ENCODE measurements at places on chromosomes 3 and 15.
A peak's percentile ranks its signal among the peaks of the same experiment; 100 is the strongest.

DNA sequence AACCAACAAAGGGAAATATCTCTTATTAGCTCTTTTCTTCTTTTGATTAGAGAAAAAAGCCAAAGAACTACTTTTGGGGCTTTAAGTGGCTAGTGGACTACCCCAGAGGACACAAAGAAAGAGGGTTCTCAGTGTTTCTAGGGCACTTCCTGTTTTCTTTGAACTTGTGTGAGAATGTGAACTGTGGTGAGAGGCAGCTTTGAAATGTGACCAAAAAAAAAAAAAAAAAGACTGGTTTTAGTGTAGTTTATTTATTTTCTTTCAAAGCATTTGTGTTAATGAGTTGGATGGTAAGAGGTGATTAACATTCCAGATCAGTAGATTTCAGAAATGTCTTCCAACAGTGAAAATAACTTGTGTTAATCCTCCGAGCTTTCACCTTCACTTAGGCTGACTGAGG lies 32.4 kb downstream of the SELENOT start:
- DNase-seq = no peak

DNA sequence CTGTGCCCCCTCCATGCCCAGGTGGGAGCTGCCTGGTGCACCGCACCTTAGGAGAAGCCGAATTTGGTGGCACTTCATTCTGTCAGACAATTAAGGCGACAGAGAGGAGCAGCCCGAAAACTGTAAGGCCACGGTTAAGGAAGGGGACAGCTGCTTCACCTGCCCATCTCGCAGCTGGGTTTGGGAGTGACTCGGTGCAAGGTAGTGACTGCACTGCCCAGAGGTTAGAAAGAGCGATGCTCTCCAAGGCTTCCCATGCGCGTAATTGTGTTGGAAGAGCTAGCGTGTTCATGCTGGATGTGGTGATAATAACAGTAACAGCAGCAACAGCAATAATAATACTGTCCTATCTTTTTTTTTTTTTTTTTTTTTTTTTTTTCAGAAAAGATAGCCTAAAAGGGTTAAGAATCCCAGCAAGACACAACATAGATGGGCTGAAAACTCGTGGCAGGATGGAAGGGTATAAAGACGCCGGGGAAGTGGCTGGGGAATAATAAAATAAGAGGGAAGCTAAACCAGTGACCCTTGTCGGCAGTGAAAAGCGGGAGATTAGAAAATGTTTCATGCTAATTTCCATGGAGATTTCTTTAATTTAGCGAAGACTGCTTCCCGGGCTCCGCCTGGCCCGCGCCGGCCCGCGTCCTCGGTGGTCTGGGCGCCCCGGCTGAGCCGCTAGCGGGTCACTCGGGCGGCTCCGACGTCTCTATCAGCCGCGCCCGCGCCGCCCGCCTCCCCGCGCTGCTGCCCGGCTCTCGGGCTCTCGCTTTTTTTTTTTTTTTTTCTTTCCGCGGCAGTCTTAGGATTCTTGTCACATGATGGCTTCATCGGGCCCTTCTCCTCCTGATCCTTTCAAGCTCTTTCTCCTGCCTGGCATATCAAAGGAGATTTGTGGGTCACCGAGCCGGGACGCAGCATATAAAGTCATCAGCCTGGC lies 617.1 kb downstream of the NR2F2 start:
- DNase-seq = no peak

- DNase-seq = no peak
Measured at GRCh38 chr3:1439395-1439794, 346.6 kb downstream of the CNTN6 start.

DNA sequence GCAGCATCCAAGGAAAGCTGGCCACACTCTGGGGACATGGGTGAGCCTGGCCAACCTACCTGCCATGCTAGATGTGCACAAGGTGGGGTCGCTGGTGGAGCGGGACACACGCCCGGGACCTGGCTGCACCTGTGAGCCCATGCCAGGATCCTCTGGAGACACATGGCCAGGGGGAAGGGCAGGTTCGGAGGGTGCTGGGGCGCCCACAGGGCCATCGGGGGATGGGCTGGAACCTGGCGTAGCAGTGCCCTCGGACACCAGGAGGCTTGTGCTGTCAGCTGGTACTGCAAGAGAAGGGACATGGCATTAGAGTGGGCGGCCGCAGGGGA lies 143.4 kb downstream of the NSMCE3 start:
- no peak for DNase-seq

- DNase-seq = no peak
Measured at GRCh38 chr3:157387708-157388435, 48.8 kb upstream of the PTX3 start.

DNA sequence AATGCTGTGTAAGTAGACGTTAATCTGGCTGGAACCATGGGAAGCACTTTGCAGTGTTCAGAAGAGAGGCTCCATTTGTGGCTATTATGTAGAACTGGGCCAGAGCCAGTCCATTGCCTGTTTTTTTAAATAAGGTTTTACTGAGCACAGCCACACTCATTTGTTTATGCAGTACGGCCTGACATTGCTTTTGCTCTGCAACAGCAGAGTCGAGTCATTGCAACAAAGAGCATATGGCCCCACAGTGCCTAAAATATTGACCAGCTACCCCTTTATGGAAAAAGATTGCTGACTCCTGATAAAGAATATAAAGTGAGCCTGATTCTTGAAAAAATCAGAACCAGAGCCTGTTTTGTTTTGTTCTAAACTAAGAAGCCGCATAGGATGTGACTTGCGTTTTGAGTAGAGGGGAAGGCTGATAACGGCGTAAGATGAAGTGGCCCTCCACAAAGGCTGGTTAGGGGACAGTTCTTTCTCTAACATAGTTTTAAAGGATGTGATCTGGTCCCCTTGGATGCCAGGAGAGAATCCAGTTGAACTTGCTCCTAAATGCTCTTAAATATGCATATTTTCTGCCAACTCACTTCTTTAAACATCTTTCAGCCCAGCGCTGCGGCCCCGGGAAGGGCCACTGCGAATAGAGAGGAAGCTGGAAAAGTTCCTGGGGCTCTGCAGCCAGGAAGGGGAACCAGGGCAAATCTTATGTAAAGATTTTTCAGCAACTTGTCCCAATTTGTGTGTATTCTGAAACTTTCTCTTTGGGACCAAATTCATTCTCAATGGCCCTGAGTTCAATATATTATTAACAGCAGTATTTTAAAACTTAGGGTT lies 64.5 kb downstream of the GLDN start:
- DNase-seq = no peak

- DNase-seq = no peak
Measured at GRCh38 chr15:58201516-58201915, 63.3 kb downstream of the AQP9 start.

- DNase-seq = no peak
Measured at GRCh38 chr15:88649286-88649733, 10.5 kb downstream of the ISG20 start.

DNA sequence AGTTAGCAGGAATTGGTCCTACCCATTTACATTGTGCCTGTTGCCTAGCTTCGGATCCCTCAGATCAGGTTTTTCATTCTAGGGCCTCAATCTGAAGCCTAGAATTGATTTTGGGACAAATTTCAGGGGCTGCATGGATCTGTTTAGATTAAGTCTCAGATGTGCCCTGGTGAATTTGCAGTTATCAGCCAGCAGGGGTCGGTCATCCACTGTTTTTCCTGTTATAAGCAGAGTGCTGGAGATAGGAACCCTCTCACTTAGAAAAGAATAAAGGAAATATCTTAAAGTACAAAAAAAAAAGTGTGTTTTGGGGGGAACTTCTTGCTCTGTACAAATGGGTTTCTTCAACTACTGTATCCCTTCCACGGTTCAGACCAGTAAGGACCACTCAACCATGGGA lies 212.5 kb downstream of the BCHE start:
- DNase-seq = no peak

- no peak for DNase-seq
Measured at GRCh38 chr15:79064496-79064895, 26.1 kb downstream of the RASGRF1 start.

- DNase-seq = no peak
Measured at GRCh38 chr15:77346245-77347036, 73.5 kb downstream of the PEAK1 start.

DNA sequence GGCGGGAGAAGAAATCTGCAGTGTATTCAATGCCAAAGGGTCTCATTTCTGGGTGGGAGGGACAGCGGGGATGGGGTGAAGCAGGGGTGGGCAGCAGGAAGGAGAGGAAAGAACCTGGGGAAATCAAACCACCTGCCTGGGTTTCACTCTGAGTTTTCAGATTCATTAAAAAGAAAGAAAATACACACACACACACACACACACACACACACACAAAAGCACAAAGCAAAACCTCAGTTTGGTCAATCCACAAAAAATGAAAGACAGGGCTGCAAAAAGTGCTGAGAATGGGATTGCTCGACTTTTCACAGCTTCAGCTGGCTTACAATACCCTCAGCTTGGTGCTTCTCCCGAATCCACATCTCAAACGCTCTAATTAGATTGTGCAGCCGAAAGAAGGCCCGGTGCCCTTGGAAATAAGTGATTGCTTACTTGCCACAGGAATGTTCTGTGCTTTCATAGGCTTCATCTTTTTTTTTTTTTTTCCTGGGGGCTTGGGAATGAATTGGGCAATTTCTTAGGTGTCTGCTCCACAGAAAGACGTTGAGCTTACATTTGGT lies 370.5 kb downstream of the RORA start:
- no peak for DNase-seq

- no peak for DNase-seq
Measured at GRCh38 chr15:66004618-66005262, 135.4 kb downstream of the RAB11A start.

GRCh38 chr3:58349792-58350626 lies 17.3 kb downstream of the PXK start:
- DNase-seq = no peak

DNA sequence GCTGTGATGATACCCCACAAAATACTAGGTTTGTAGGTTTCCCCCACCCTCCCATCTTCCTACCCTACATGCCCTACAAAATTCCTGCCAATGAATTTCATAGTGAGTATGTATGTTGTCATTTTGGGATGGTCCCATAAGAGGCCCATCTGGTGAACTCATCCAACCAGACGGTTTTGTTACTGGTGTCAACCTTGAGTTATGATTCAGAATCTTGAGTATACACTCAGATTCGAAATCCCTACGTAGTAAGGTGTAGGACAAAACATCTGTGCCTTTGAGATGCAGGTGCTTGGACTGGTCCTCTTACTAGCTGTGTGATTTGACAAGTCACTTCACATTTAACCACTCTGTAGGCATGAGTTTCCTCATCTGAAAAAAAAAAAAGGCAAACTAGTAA lies 3.6 kb downstream of the SIAH2 start:
- no peak for DNase-seq

DNA sequence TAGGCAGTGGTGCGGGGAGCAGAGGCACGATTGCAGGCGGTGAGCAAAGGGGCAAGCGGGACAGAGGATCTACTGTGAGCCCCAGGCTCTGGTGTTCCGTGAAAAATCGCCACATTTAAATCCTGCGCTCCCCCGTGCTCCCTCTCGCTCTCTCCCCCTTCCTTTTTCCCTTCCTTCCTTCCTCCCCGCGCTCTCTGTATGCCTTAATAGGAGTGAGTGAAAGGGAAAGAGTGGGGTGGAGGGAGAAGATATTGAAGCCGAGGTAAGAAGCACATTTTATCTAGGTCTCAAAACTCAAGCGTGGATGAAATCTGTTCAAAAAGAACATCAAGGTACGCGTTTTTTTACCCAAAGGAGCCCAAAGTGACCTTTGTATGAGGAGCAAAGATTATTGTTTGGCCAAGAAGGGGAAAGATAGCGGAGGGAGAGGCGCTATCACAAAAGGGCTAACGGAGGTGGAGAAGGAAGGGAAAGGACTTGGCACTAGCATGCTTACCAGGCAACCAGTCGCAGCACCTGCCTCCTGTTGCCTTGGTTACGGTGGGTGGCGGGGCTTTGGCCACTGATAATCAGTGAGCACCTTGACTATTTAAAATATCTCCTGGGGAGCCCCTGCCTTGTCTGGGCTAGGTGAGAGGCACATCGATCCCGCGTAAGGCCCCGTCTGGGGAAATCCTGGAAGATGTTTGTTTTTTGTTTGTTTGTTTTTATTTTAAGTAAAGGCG lies 14.9 kb upstream of the AEN start:
- DNase-seq = peak; percentile 45

DNA sequence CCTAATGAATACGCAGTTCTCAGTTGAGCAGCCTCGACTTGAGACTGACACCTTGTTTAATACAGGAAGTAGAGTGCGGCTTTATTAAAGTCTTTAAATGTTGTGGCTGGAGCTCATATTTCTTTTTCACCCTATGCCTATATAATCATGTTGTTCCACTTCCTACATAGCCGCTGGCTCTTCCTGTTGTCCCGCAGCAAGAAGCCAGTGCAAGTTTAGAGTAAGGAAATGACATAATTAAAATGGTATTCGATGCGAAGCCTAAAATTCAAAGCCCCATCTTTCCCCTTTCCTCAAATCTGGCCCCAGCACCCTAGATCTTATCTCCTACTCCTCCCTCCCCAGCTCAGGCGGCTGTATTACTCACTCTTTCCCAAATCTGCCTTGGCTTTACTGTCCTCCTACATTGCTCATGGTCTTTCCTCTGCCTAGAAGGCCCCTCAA lies 7.5 kb upstream of the PHLDB2 start:
- DNase-seq = no peak

- no peak for DNase-seq
Measured at GRCh38 chr3:121223116-121223515, 315.1 kb downstream of the STXBP5L start.

GRCh38 chr3:61579685-61580084 lies 18.3 kb downstream of the PTPRG start:
- DNase-seq = no peak

- no peak for DNase-seq
Measured at GRCh38 chr3:79040701-79041100, 727.1 kb downstream of the ROBO1 start.

DNA sequence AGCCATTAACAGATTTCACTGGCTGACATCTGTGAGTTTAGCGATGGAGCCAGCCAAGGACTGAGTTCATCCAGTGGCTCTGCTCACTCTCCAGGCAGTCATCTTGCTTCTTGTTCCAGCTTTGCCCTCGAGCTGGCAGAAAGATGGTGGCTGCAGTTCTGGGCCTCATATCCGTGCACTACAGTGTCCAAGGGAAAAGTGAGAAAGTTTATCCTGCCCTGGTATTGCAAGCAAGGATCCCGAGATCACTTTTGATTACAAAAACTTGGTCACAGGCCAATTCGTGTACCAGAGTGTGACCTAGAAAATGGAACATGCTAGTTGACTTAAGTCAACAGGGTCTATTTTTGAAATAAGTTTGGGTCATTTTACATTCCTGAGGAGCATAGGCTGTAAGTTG lies 288.0 kb upstream of the CHRM5 start:
- DNase-seq = no peak

DNA sequence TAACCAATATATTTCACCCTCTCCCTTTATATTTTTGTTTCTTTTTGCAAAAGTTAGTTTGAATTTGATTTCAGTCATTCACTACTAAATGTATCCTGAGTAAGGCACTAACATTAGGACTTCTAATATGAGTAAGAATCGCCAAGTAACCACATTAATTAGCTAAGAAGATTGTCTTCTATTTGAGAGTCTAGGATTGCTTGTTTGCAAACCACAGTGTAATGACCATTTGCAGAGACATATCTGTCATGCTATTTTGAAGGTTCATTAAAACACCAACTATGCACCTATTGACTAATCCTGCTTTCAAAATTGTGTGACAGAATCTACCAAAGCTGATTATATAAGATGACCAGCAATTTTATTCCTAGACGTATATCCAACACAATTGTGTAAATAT lies 5.3 kb upstream of the EID1 start:
- no peak for DNase-seq

GRCh38 chr3:70974747-70975146 lies 608.8 kb downstream of the FOXP1 start:
- no peak for DNase-seq
